ENCODE measurements at places on chromosomes 1 and 21.

DNA sequence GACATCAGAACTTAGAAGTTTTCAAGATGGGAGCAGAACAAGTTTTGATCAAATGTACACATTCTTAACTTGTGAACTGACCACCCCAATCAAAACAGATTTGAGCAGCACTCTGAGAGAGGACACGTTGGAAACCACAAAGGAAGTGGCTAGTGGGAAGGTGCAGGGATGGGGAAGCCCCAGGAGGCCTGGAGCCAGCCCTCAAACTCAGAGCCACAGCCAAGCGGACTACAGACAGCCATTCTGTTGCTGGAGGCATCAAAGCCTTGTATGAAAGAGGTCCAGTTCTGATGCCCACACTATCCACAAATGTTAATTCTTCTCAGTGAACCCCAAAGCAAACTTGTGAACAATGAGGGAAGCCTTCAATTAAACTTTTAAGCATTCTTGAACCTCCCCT lies 143.6 kb upstream of the RAB4A start:
- DNase-seq = no peak

DNA sequence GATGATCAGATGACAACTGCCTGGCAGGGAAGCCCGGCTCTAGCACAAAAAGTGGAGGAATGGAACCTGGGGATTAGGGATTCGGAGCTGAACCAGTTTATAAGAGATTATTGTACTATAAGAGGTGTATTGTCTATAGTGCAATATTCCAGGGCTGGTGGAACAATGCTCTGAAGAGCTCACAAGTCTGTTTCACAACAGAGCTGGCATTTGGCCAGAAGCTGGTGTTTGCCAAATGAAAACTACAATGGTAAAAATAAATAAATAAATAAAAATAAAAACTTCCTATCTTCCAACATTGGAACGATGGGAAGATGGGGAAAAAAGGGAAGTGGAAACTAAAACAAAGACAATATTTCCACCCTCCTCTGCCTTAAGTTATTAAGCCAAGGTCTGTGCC lies 73.5 kb downstream of the CHODL start:
- no peak for DNase-seq

- no peak for DNase-seq
Observed at GRCh38 chr1:95991787-95992520, 729.6 kb upstream of the PTBP2 start.

- no peak for DNase-seq
Observed at GRCh38 chr1:36166938-36167905, 11.3 kb downstream of the MAP7D1 start.

GRCh38 chr1:162893612-162893908 lies 32.6 kb upstream of the CCDC190 start:
- DNase-seq = no peak

DNA sequence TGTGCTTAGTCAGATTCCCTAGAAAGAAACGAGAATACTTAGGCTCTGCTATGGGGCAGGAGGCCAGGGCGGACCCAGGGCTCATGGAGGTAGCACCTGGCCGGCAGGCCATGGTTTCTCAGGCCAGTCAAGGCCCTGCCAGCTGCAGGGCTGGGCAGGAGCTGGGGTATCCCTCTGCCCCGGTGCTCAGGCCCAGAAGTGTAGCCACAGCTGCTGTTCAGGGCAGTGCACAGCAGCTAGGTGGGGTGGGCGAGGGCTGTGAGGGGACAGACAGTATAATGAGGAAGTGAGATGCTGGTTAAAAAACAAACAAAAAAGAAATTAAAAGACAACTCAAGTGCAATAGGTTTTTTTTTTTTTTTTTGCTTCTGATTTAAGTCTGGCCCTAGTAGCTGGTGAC lies 34.0 kb upstream of the EDN2 start:
- DNase-seq = no peak

GRCh38 chr1:207988326-207989165 lies 77.6 kb upstream of the CD34 start:
- DNase-seq = no peak

DNA sequence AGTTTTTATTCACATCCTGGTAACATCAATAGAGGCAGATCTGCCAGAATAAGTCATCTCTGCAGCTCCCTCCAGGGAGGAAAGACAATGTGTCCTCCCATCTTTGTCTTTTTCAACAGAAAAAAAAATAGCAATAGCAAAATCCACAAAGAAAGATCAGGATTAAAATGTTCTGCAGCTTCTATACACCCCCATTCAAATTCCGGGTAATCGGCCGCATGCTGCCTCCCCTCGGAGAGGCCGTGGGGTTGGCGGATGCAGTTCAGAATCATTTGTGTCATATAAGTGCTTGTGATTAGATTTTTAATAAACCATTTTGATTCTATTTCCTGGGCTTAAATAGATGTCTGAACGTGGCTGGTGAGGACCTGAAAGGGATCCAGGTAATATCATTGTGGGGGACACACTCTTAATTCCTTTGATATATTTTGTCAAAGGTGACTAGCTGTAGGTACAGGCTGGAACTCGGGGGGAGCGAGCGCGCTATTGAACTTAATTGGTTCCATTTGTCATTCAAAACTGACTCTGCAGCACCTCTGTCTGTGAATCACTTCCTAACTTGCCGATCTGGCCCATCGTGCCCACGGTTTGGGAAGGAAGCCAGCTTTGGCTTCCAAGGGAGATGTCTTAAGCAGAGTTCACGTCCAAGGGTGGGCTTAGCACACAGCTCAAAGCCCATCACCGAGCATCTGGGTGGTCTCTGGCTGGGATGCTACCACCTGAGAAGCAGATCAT lies 85.6 kb upstream of the ARHGEF16 start:
- DNase-seq = no peak

DNA sequence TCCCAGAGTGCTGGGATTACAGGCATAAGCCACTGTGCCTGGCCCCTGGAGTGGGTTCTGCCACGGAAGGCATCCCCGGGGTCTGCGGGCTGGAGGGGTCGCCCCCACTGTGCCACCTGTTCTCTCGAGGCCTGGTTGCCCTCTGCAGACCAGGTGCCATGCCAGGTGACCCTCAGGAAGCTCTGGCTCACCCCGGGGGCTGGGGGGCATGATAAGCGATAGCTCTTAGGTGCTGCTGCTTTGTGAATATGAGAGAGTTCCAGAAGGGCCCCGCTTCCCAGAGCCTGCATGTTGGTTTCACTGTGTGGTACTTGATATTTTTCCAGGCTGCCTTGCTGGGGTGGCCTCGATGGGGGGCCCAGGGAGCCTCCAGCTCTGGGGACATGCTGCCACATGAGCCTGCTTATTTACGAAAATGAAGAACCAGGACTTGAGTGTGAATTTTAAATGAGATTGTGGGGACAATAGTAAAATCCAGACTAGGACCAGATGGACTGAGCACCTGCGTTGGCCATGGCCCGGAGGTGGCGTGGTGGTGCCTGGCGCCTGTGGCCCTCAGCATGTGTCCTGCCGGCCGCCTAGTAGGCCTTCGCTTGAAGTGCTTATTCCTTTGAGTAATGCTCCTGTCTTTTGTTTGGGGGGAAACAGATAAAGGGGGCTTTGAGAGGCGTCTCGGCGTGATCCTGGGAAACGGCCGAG lies 7.3 kb downstream of the SKI start:
- no peak for DNase-seq

DNA sequence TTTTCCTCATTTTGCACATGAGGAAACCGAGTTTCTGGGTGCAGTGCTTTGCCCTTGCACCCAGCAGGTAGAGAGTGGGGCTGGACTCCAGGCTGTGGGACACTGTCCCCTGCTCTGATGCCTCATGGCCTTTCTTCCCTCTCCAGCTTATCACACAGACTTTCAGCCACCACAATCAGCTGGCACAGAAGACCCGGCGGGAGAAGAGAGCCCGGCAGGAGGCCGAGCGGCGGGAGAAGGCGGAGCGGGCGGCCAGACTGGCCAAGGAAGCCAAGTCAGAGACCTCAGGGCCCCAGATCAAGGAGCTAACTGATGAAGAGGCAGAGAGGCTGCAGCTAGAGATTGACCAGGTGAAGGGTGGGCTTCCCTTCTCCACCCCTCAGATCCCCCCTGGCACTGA lies 19.0 kb downstream of the KDF1 start:
- DNase-seq = no peak

GRCh38 chr21:44552681-44553080 lies 1.4 kb upstream of the KRTAP10-2 start:
- no peak for DNase-seq

GRCh38 chr1:162856260-162856659 lies 4.7 kb downstream of the CCDC190 start:
- DNase-seq = no peak

GRCh38 chr1:96538111-96538641 lies 183.4 kb upstream of the PTBP2 start:
- DNase-seq = no peak

- peak; percentile 59 for DNase-seq
Observed at GRCh38 chr1:1024771-1025699, 5.1 kb downstream of the AGRN start.

GRCh38 chr1:218409946-218410510 lies 64.9 kb downstream of the TGFB2 start:
- DNase-seq = no peak

DNA sequence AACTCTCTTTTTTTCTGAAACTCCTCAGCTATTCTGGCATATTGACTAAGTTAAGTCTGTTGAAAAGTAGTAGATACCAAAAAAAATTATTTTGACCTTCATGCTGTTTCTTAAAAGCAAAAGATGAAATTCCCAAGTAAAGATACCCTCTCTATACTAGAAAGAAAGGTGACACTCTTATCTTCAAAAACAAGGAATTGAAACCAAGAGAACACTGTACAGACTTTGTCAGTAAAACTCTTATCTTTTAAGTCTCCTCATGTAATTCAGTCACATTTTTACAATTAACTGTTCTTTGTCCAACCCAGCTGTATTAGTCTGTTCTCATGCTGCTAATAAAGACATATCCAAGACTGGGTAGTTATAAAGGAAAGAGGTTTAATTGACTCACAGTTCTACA lies 496.2 kb downstream of the LTN1 start:
- DNase-seq = no peak

DNA sequence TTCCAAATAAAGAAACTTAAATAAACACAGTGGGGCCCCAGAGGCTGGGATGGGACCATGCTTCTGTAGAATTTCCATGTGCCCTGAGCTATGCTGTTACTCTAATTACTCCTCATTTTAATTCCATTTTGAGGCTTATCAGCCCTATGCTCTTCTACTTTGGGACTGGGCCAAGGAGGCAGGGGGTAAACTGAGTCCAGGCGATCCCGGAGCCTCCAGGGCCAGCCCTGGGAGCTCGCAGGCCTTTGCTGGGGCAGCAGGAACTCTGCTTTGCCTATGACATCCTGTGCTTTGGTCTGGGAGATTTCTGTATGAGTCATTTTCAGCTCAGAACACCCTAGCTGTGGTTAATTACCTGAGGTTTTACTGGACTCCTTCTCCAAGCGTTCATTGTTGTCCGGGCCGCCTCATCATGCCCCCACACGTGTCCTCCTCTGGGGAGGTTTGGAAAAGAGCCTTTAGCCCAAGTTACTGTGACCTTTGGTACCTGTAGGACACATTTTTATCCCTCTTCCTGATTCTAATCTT lies 95.7 kb downstream of the RHOU start:
- no peak for DNase-seq

DNA sequence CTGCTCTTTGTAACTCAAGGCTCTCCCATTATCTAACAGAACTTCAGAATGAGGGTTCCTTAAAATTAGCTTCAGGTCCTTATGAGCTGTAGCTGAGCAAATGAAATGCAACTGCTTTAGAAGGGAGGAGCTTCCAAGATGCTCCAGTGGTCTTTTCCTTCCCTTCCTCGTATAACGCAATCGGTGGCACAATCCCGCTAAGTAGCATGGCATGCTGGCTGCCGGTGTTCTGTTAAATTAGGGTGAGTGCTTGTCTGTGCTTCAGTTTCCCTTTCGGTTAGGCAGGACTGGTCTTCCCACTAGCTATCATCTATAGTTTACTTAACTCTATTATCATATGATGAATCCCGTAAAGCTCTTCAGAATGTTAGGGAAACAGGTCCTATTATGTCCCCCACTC lies 917 bp downstream of the KIAA0040 start:
- DNase-seq = no peak

DNA sequence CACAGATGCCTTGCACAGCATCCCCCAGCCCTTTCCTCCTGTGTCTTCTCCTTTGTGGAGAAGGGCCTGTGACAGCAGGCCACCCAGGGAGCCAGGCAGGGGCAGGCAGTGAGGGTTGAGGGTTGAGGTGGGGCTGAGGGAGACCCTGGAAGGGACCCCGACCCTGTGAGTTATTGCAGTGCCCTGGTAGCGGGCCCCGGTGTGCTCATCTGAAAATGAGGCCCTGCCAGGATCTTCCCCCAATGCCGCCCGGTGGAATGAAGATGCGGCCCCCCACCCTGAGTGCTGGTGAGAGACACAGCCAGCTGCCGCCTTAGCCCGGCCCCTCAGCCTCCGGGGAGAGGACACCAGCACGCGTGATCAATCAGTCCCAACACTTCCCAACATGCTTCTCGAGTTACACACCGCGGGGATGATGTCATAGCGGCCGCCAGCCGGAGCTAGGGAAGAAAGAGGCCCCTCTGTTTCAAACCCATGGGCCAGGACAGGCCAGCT lies 36.2 kb upstream of the ACTRT2 start:
- peak; percentile 50 for DNase-seq

DNA sequence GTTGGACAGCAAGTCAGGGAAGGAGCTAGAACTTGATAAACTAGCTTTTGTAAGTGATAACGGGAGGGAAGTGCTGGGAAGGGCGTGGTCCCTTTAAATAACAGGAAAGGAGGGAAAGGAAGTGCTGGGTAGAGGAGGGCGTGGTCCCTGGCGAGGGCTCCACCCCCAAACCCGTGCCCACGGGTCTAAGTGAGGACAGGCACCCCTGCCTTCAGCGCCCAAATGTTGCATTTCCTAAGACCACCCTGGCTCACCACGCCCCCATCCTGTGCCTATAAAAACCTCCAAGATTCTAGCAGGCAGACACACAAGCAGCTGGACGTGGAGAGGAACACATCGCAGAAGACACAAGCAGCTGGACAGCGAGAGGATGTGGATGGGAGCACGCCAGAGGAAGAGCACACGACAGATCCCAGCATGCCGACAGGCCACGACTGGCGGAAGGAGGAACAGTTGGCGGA lies 58.5 kb downstream of the PALMD start:
- no peak for DNase-seq

GRCh38 chr1:211697356-211697755 lies 21.9 kb upstream of the NEK2 start:
- no peak for DNase-seq

- DNase-seq = no peak
Observed at GRCh38 chr1:198157847-198158725, 1.3 kb downstream of the NEK7 start.

Data from right kidney (tissue), 9 donors.